ENCODE measurements at places on chromosomes 5 and 9. TPM values are rescaled to one million over a fixed set of nuclear protein-coding genes. Genes with fewer than 3 reads are reported as not detected.
A peak's percentile ranks its signal among the peaks of the same experiment; 100 is the strongest.

GRCh38 chr9:36551910-36552309 lies 20.8 kb upstream of the MELK start:
- H3K36me3 ChIP-seq: no peaks in the 10 kb centered on the region
- DNase-seq: no peak
- no peak overlapping the region for H3K27ac ChIP-seq
- H3K4me1 ChIP-seq: peaks cover 2% of the 10 kb centered on the region
- peaks cover 20% of the 10 kb centered on the region for H3K27me3 ChIP-seq
- H3K4me3 ChIP-seq: no peak overlapping the region

The LVRN gene
- not detected for total RNA-seq

GRCh38 chr9:125486576-125486975 lies 220.4 kb downstream of the MAPKAP1 start:
- H3K4me3 ChIP-seq: no peak overlapping the region
- no peak overlapping the region for H3K27ac ChIP-seq
- H3K27me3 ChIP-seq: no peaks in the 10 kb centered on the region

DNA sequence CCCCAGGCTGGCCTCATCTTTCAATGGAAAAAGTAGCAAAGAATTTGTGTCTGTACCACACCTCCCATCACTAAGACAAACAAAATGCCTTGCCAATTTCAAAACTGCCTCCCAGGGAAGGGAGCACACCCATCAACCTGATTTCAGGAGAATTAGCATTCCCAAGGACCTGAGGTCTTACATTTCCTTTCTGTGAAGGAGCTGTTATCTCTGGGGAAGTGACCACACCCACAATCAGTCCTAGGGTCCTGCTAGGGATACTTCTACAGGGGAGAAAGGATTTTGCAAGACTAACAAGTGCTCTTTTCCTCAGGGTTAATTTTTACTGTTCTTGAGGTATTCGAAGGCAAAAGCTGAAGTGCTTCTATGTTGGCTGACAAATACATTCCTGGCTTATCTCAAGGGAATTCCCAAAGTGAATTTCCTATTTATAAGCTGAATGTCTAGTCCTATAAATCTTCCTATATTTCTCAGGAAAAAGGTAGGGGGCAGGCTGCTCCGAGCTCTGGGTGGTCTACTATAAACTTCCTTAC lies 97.4 kb upstream of the ITGA1 start:
- peaks cover 5% of the 10 kb centered on the region for H3K4me1 ChIP-seq
- no peak for DNase-seq
- no peak overlapping the region for H3K27ac ChIP-seq
- H3K27me3 ChIP-seq: peaks cover 4% of the 10 kb centered on the region

- DNase-seq: no peak
- peaks cover 16% of the 10 kb centered on the region for H3K27me3 ChIP-seq
- H3K36me3 ChIP-seq: peaks cover 1% of the 10 kb centered on the region
- H3K4me3 ChIP-seq: no peak overlapping the region
- H3K27ac ChIP-seq: no peak overlapping the region
- no peaks in the 10 kb centered on the region for H3K4me1 ChIP-seq
These were observed 24.1 kb upstream of the FEM1C start for GRCh38 chr5:115568668-115569067.

DNA sequence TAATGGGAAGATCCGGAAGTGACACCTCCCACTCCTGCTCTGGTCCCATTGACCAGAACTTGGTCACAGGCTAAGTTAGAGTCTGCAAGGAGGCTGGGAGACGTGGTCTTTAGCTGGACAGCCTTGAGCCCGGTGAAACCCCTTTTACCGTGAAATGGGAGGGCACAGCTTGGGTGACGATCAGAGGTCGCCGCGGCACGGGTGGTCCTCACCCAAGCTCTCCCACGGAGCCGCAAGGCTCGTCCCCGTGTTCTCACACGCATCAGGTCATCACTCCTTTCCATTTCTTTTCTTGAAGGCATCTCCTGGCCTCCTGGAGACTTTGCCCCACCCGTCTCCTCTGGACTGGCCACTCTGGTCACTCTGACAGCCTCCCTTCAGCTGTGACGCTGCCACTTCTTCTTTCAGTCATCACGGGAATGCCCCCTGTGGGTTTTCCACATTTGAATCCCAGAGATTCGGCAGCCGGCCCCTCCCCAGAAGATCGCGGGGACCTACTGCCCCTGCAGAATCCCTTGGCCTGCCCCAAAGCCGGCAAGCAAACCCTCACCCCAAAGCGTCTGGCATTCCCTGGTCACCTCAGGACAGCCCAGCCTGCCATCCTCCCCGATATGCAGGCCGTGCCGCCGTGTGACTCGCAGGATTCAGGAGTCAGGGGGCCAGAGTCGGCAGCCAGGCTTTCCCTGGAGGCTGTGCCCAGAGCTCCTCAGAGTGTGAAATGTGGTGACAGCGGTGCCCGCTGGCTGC lies 18.9 kb upstream of the EGFL7 start:
- H3K4me3 ChIP-seq: no peak overlapping the region
- no peaks in the 10 kb centered on the region for H3K4me1 ChIP-seq
- no peak for DNase-seq
- H3K27me3 ChIP-seq: peaks cover 38% of the 10 kb centered on the region
- no peaks in the 10 kb centered on the region for H3K36me3 ChIP-seq

The TCF7 gene
- 283 TPM for total RNA-seq

- peak overlapping the region; percentile 47 for H3K4me3 ChIP-seq
- no peak for DNase-seq
- H3K36me3 ChIP-seq: no peaks in the 10 kb centered on the region
- no peaks in the 10 kb centered on the region for H3K27me3 ChIP-seq
- no peak overlapping the region for H3K27ac ChIP-seq
- H3K4me1 ChIP-seq: peaks cover 17% of the 10 kb centered on the region
These were observed 2.0 kb upstream of the DOLPP1 start for GRCh38 chr9:129078691-129079503.

DNA sequence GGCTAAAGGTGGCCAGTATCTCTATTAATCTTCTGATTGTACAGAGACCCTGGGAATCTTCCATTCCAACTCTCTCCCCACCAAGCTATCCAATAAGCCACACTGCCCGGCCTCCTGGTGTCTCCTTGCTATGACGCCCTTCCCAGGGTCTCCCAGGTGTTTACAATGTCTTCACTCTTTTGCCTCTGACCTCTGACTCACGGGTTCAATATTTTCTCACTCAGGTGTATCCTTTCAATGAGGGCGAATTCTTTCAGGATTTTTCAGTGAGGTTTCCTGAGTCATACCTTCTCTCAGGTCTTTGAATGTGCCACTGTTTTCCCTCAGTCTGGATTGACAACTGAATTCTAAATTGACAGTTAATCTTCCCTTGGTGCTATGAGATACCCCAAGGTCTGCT lies 53.7 kb upstream of the IRX4 start:
- no peak overlapping the region for H3K27ac ChIP-seq
- H3K4me1 ChIP-seq: no peaks in the 10 kb centered on the region
- H3K27me3 ChIP-seq: peaks cover 23% of the 10 kb centered on the region
- H3K36me3 ChIP-seq: no peaks in the 10 kb centered on the region
- H3K4me3 ChIP-seq: no peak overlapping the region
- no peak for DNase-seq

DNA sequence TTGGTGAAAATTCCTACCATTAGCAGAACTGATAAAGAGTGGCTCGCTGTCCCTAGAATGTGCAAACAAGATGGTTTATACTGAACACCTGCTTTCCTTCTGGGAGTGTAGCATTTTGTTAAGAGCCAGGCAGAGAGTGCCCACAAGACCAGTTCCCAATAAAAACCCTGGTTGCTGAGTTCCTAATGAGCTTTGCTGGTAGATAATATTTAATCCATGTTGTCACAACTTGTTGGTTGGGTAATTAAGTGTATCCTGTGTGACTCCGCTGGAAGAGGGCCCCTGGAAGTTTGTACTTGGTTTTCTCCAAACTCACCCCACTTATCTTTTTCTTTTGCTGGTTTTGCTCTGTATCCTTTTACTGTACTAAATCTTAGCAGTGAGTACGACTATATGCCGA lies 39.5 kb upstream of the GOLGA1 start:
- DNase-seq: no peak
- H3K36me3 ChIP-seq: peaks cover 12% of the 10 kb centered on the region
- no peaks in the 10 kb centered on the region for H3K4me1 ChIP-seq
- no peak overlapping the region for H3K4me3 ChIP-seq
- no peaks in the 10 kb centered on the region for H3K27me3 ChIP-seq

- no peaks in the 10 kb centered on the region for H3K4me1 ChIP-seq
- H3K27me3 ChIP-seq: no peaks in the 10 kb centered on the region
- H3K27ac ChIP-seq: no peak overlapping the region
- H3K4me3 ChIP-seq: no peak overlapping the region
These were observed 70.4 kb downstream of the SCAMP1 start for GRCh38 chr5:78430866-78431265.

The CAMK4 gene
- total RNA-seq: 154 TPM

- H3K4me1 ChIP-seq: no peaks in the 10 kb centered on the region
- H3K36me3 ChIP-seq: no peaks in the 10 kb centered on the region
- peaks cover 10% of the 10 kb centered on the region for H3K27me3 ChIP-seq
- DNase-seq: no peak
- no peak overlapping the region for H3K4me3 ChIP-seq
These were observed 255.0 kb downstream of the EFNA5 start for GRCh38 chr5:107415762-107416161.

- DNase-seq: no peak
- H3K27me3 ChIP-seq: peaks cover 27% of the 10 kb centered on the region
- no peak overlapping the region for H3K27ac ChIP-seq
- no peaks in the 10 kb centered on the region for H3K4me1 ChIP-seq
- no peaks in the 10 kb centered on the region for H3K36me3 ChIP-seq
- no peak overlapping the region for H3K4me3 ChIP-seq
These were observed 77.6 kb downstream of the PCDH1 start for GRCh38 chr5:141800617-141801016.

The LHX6 gene
- not detected for total RNA-seq

GRCh38 chr5:151578326-151579025 lies 12.7 kb downstream of the FAT2 start:
- H3K4me1 ChIP-seq: peaks cover 8% of the 10 kb centered on the region
- DNase-seq: no peak
- no peaks in the 10 kb centered on the region for H3K36me3 ChIP-seq
- H3K4me3 ChIP-seq: no peak overlapping the region
- no peaks in the 10 kb centered on the region for H3K27me3 ChIP-seq
- no peak overlapping the region for H3K27ac ChIP-seq

GRCh38 chr5:168047043-168047668 lies 244.3 kb upstream of the WWC1 start:
- no peak overlapping the region for H3K4me3 ChIP-seq
- DNase-seq: no peak
- H3K4me1 ChIP-seq: no peaks in the 10 kb centered on the region

The PAX5 gene
- 0.89 TPM for total RNA-seq

GRCh38 chr5:71769287-71769686 lies 50.2 kb downstream of the CARTPT start:
- H3K36me3 ChIP-seq: no peaks in the 10 kb centered on the region
- H3K27ac ChIP-seq: no peak overlapping the region
- no peak for DNase-seq
- peaks cover 7% of the 10 kb centered on the region for H3K4me1 ChIP-seq
- H3K27me3 ChIP-seq: peaks cover 17% of the 10 kb centered on the region

DNA sequence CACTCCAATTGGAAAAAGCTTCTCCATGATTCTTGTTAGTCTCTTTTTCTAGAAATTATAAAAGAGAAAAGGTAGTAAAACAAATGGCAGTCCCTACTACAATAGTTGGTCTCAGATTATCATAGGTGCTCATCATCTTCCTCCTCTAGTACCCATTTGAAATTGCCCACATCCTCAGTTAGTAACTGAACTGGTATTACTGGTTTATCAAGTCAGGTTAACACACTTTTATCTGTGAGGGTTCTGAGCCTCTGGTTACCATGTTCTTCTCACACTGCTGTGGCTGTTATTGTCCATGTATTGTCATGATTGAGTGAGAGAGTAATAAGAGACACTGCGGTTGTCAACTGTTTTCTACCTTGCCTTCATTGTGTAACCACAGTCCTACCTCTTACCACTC lies 901.7 kb downstream of the TLE1 start:
- H3K4me3 ChIP-seq: no peak overlapping the region
- DNase-seq: no peak
- no peaks in the 10 kb centered on the region for H3K27me3 ChIP-seq
- H3K36me3 ChIP-seq: no peaks in the 10 kb centered on the region
- no peaks in the 10 kb centered on the region for H3K4me1 ChIP-seq
- H3K27ac ChIP-seq: no peak overlapping the region

DNA sequence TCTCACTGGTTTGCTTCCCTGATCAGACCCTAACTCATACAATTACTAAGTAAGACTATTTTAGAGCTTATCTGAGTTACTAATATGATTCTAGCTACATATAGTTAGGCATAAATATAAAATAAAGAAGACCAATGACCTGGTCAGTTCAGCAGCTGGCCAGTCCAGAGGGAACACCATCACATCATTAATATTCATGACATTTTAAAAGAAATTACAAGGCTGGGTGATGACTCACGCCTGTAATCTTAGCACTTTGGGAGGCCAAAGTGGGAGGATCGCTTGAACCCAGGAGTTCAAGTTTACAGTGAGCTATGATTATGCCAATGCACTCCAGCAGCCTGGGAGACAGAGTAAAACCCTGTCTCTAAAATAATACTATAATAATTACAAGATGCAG lies 37.0 kb upstream of the CDC42SE2 start:
- peaks cover 7% of the 10 kb centered on the region for H3K4me1 ChIP-seq
- H3K4me3 ChIP-seq: no peak overlapping the region
- DNase-seq: no peak
- no peak overlapping the region for H3K27ac ChIP-seq

The PCDHGC3 gene
- not detected for total RNA-seq

The C7 gene
- not detected for total RNA-seq

DNA sequence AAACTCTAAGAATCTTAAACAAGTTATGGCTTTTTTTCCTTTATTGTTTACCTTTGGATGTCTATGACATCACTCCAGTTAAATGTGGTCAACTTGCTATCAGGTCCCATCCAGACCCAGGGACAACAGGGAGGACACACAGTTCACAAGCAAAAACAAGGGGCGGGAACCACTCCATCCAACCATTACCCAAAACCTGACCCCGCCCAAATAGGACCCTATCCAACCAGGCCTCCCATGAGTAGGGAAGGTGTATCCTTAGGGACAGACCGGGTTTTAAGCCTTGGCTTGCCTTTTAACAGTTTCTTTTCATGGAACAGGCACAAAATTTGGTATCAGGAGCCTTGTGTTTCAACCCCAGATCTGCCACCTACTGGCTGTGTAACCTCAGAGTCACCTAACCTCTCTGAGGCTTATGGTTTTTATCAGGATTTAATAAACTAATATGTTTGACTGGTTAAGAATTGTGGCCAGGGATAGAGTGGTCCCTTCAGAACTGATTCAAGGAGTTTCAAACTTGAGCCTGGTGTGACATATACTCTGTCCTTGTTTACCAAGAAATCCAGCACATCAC lies 127.7 kb upstream of the RAD23B start:
- H3K36me3 ChIP-seq: no peaks in the 10 kb centered on the region
- no peak for DNase-seq
- H3K4me3 ChIP-seq: no peak overlapping the region
- H3K27ac ChIP-seq: no peak overlapping the region

The BAAT gene
- total RNA-seq: not detected

The TIMD4 gene
- total RNA-seq: 3.7 TPM

The PCDHB16 gene
- not detected for total RNA-seq

DNA sequence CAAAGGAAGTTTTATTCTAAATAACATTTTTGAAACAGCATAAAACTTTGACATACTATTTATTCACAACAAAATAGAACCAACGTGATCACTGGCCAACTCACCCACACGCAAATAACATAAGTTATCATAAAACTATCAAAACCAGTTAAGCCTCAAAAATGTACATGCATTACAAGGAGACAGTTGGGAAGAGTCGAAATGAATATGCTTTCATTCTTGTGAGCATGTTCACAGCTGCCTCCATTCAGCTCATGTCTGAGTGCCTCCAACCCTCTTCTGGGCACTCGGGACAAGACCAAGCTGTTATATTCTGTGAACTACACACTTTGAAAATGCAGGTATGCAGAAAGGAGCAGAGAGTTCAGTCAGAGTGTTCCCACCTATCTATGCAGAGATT lies 284.9 kb downstream of the BNC2 start:
- H3K27ac ChIP-seq: no peak overlapping the region
- DNase-seq: no peak
- no peaks in the 10 kb centered on the region for H3K36me3 ChIP-seq
- H3K4me3 ChIP-seq: no peak overlapping the region
